ENCODE measurements at places on chromosomes 4 and X. TPM values are rescaled to one million over a fixed set of nuclear protein-coding genes. Genes with fewer than 3 reads are reported as not detected.

Gene TMEM47
- total RNA-seq = 99.6 TPM

DNA sequence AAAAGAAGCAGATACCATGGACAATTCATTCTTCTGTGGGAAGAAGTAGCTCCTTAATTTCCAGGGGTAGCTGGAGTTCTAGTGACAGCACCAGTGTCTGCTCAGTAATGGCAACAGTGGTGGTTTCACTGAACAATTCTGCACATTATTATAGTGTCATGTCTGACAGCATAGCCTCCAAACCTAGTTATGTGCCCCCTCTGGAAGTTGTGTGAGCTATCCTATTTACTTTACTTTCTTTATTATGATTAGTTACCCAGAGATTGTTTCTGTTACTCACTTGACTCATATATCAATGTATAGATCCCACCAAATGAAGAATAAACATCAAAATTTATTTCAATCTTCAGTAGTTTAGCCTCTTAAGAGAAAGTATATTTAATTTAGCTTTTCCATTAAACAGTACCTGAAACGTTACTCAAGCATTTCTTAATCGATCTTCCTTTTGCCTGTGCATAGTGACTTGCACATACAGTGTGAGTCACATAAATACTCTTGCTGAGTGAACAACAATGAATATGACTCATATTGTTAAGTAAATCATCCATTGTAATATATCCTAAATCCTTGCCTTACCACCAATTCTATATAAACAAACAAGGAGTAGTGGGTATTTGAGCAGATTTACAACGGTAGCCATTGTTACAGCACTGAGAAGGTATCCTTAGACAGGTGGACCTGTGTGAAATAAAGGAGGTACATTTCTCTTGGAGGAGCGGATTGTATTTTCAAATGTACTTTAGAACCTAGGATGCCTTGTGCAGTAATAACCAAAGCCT, 534.7 kb downstream of the ANKRD50 start:
- no peak for DNase-seq

DNA sequence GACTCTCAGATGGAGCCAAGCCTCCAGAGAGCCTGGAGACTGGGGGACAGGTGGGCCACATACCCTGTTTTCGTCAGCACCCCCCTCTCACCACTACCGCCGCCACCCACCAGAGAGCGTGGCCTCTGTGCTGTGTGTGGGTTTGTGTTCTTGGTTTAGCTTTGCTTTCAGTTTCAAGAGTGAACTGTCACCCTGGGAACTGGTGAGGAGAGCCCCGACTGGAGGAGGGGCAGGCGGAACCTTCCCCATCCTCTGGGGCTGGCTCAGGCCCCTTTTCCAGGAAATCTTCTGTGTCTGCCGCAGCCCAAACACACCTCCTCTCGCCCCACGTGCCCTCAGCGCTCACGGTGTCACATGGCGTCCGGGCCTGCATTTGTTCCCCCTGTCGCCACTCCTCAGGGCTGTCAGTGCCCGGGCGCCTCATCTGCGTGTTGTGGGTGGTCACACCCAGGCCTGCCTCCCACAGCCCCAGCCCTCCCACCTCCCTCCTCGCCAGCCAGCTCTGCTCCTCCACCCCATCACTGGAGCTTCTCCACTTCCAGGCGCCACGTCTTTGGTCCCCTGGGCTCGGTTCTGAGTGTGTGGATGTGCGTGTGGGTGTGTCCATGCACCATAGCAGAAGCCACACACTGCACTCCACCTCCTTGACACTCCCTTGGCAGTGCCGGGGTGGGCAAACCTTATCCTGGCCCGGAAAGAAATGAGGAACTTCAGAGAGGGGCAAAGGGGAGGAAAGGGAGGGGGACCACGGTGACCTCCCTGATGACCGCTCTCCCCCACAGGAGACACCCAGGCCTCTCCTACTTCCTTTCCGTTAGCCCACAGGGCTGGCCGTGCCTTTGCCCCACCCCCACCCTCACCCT, 27.8 kb downstream of the ELF4 start:
- no peak for DNase-seq

- no peak for DNase-seq
Measured at GRCh38 chr4:7007142-7007907, 35.8 kb upstream of the TADA2B start.
